ENCODE measurements at places on chromosomes 11 and 22.

GRCh38 chr11:12642040-12642439, 32.2 kb upstream of the TEAD1 start:
- no peak for DNase-seq

- DNase-seq, result no peak
These were observed 42.3 kb upstream of the NFRKB start for GRCh38 chr11:129937592-129938238.

GRCh38 chr11:82315093-82315492, 418.6 kb downstream of the FAM181B start:
- DNase-seq, result peak; percentile 29

GRCh38 chr11:19597876-19598275, 114.8 kb upstream of the NAV2 start:
- no peak for DNase-seq

DNA sequence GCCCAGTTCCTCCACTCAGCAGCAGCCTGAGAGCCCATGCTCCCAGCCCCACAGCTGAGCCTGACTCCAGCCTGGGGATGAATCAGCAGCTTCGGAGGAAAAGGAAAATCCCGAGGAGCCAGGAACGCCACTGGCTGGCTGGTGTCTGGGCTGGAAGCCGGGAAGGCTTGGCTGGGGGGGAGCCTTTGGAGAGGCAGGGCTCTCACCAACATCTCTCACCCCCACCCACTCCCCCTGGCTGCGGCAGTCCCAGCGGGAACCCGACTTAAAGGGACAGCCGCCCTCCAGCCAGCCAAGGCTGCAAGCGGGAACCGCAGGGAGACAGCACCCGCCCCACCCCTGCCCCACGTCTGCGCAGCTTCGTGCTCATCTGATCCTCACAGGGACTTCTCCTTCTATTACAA, 28.4 kb downstream of the KIAA0930 start:
- DNase-seq, result no peak

GRCh38 chr22:33271390-33272161, 213.4 kb upstream of the SYN3 start:
- peak; percentile 64 for DNase-seq

DNA sequence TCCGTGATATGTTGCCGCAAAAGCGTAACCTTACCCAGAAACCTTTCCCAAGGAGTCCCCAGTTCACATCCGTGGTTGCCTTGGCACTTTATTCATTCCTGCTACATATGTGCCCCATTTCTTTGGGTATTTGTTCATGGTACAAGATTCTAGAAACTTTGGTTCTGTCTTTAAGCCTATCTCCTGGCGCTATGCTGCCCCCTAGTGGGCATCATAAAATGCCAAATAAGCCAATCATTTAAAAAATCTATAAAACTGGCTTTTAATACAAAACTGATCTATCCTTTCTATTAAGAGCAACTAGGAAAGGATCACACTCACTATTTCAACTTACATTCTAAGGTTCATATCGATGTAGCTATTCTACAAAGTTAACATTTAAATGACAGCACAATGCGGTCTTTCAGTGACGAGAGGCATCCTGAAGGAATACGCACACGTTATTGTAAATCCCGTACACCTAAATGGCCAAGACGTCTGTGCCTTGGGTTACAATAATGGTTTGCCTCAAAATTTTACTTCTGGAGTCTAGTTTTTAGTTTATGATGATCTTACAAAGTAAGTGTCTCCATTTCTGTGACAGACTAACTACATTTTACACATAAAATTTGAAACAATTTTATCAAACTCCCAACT, 16.2 kb downstream of the PIWIL3 start:
- DNase-seq, result peak; percentile 62

DNA sequence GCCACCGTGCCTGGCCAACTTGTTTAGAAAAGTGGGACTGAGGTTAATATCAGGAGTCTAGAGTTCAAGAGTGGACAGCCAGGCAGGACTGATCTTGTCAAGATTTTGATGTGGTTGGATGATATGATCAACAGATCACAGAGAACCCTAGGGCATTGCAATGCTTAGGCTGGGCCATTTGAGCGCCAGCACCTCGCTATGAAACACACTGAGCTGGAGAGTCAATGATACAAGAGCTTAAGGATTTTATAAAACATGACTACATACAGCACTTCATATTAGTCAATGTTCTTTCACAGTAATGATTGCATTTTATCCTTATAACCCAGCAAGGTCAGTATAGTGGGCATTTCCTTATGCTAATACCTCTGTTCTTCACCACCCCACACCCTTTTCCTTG, 15.4 kb upstream of the PEX26 start:
- DNase-seq, result no peak

DNA sequence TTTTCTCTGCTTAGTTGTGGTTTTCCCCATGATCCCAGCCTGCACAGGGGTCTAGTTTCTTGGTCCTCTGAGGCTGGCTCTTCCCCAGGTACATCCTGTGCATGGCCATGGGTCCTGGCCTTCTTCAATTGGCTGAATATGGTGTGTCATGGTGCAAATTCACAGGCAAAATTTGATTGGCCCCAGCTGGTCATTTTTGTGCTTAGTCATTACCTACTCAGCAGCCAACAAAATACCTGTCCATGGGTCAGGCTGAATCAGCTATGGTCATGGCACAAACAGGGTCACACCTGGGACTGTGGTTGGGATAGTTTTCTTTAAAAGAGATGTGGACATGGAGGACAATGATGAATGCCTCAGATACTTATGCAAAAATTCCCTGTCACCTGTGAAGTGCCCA, 85.7 kb downstream of the CSNK2A3 start:
- no peak for DNase-seq

DNA sequence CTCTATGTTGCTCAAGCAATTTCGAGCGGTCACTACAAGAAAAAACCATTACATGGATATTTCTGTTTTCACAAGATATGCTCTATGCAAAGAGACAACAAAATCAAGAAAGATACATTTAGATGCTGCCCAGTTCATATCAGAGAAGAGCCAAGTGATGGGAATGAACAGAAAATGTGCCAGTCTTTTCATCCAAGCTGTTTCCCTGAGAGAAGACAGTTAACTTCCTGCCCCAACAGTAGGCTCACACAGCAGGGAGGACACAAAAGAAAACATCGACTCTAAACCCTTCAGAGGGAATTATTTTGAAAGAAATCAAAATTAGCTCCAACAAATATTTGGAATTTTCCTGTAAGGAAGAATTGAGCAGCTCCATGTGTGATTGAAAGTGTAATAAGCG, 11.6 kb downstream of the JAML start:
- no peak for DNase-seq

DNA sequence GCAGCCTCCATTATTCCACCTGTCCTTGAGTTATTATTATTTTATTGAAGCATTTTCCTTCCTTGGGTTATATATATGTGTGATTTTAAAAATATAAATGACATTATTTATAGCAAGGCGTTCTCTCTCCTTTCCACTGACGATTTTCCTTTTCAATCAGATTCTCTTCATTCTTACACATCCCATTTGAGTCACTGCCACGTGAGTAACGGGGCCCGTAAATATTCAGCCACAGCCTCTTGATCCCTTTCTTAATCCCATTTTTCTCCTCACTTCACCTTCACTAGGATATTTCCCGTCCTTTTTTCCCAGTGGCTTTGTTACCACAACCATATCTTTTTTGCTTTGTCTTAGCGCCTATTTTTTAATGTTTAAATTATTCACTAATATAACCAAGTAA, 396.2 kb downstream of the NTM start:
- DNase-seq, result no peak

DNA sequence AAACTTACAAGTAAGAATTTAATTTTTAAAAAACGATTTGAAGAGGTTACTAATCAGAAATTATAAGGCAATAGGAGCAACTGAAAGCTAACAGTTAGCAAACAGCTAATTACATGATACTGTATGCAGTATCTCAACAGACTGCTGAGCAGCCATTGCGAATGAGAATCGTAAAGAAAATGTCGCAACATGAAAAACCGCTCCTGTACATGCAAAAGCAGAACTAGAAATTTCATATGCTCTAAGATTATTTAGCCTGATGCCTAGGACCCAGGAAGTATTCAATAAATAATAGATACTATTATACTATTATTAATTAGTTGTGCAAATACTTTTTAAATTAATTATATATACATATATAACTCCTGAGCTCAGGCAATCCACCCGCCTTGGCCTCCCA, 48.7 kb upstream of the EP300 start:
- DNase-seq, result no peak

- DNase-seq, result peak; percentile 60
These were observed 114.9 kb downstream of the ETS1 start for GRCh38 chr11:128472128-128473089.

DNA sequence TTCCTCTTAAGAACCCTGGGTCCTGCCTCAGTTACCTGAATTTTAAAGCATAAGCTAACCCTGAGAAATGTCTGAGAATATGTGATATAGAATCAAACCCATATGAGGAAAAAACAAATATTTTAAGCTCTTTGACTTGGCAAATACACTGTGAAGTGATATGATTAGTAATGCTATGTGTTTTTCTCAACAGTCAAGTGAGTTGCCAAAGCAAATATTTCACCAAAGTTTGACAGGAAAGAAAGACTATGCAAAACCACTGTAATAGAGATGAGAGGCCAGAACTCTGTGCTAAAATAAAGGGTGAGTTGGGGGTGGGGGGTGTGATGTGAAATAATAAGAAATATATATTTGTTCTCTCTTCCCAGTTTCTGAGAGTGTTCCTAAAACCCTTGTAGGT, 613.5 kb upstream of the CCDC179 start:
- no peak for DNase-seq

DNA sequence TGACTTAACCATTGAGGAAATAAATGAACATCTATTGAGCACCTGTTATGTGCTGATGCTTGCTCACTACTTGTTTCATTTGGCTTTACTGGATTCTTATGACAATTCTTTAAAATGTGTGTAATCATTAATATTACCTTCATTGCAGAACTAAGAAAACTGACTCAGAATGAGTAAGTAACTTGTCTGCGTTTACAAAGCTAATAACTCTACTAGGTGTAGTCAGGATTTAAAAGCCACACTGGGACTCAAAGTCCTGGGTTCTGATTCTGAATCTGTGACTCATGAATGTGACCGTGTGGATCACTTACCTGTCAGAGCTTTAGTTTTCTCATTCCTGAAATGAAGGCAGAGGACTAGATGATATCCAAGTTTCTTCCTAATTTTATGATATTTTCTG, 23.4 kb upstream of the KIRREL3 start:
- DNase-seq, result no peak

GRCh38 chr11:32053151-32053888, 37.6 kb upstream of the RCN1 start:
- DNase-seq, result no peak
